ENCODE measurements at places on chromosomes 16 and 17.

GRCh38 chr16:73852561-73852960 is 444.1 kb upstream of the PSMD7 start:
- no peak for DNase-seq

- DNase-seq: no peak
Measured at GRCh38 chr17:47197821-47198220, 8.7 kb upstream of the CDC27 start.

- no peak for DNase-seq
Measured at GRCh38 chr17:360092-360750, 7.6 kb upstream of the RPH3AL start.

GRCh38 chr17:18368946-18369345 is 5.6 kb upstream of the SHMT1 start:
- no peak for DNase-seq

- DNase-seq: no peak
Measured at GRCh38 chr17:73600103-73600871, 44.0 kb downstream of the SDK2 start.

- DNase-seq: peak; percentile 52
Measured at GRCh38 chr17:27466376-27466742, 10.1 kb downstream of the KSR1 start.

GRCh38 chr16:2752035-2752849 is at the start of gene SRRM2:
Gene SRRM2, plus strand, starts transcription at chr16:2752638. Its CDS starts 3,727 bp downstream, at chr16:2756365.
- peak; percentile 95 for DNase-seq

All from activated CD4-positive, alpha-beta T cell treated with anti-CD3 and anti-CD28 coated beads, Interleukin-2, amount 10 ng/mL, durations not matched to agents 7 days and 5 days (primary cell).